ENCODE measurements at places on chromosomes 7 and 10.

- no peak for DNase-seq
These were observed 17.8 kb downstream of the CH25H start for GRCh38 chr10:89189211-89189734.

- DNase-seq = no peak
These were observed 25.4 kb downstream of the STAM start for GRCh38 chr10:17669185-17669872.

GRCh38 chr7:116952635-116953371 is 498 bp upstream of the ST7 start:
- DNase-seq = peak; percentile 81

DNA sequence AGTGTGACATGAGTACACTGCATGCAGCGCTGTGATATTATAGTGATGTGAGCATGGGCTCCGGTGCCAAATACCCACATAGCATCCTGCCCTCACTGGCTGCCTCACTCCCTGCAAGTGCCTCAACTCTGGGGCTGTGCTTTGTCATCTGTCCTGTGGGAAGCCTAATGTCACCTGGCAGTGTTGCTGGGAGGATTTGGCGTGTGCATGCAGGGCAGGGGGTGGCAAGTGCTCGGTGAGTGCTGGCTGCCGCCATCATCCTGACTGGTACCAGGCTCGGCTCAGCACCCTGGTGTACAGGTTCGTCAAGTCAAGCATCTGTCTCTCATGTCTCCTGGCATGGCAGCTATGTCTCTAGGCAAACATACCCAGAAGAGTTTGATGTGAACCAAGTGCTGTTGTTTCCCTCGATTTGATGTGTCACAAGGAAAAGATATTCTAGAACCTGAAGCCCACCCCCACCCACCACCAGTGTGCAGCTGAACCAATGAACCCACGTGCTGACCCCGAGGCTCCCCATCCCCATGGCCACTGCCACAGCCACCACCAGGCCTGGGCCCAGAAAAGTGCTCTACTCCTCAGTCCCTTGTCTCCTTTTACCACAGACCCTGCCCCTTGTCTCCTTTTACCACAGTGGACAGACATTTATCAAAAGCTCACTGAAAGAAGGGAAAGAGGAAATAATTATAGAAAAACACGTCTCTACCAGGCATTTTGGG is 135.8 kb downstream of the MAPK8 start:
- peak; percentile 50 for DNase-seq

DNA sequence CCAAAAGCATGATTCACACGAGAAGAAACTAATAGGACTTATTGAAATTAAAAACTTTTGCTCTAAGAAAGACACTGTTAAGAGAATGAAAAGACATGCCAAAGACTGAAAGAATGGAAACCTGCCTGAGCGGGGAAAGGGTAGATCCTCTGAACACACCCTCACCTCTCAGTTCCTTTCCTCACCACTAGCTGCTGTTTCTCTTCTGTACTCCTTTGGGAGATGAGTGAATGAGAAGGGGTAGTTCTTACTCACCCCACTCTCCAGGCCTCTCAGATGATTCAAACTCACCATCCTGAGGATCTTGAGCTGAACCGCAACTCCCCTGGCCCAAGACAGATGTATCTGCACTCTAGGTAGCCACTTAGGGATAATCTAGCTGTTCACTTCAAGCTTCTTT is 41.9 kb downstream of the IQUB start:
- DNase-seq = no peak

- no peak for DNase-seq
These were observed 147.5 kb downstream of the RTKN2 start for GRCh38 chr10:62121187-62121530.

GRCh38 chr10:65675236-65675635 is 1250.6 kb upstream of the LRRTM3 start:
- no peak for DNase-seq
